Stimulated activated CD8-positive, alpha-beta memory T cell treated with anti-CD3 and anti-CD28 coated beads, Interleukin-7, amount 100 ng/mL, for 48 hours (primary cell): ENCODE measurements at places on chromosomes 16 and 17.

- no peak for DNase-seq
These were observed 68.6 kb downstream of the SEC14L1 start for GRCh38 chr17:77209330-77209748.

GRCh38 chr16:53743149-53743566, 39.2 kb downstream of the FTO start:
- DNase-seq, result no peak

DNA sequence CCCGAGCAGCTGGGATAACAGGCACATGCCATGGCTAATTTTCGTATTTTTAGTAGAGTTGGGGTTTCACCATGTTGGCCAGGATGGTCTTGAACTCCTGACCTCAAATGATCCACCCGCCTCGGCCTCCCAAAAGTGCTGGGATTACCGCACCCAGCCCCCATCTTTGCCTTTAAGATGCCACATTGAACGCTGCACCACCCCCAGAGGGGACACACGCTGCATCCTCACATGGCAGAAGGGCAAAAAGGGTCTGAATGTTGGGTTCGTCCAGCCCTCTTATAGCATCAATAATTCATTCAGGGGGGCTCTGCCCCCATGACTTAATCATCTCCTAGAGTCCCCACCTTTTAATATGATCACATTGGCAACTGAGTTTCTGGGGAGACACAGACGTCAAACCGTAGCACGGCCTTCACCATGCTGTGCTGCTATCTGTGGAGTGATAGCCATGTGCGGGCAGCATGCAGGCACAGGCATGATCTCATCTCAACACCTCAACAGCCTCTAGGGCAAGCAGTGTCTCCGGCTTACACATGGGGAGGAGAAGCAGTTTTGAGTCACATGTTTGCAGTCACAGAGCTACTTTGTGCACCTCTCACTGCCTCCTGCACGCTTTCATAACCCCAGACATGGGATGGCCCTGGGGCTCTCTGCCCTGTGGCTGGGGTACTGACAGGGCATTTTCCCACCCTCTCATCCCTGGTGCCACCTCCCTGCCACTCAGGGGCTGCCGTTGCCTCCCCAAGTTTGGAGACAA, 30.0 kb downstream of the IL21R start:
- DNase-seq, result no peak

GRCh38 chr17:1315891-1316403, 36.5 kb downstream of the TRARG1 start:
- no peak for DNase-seq

DNA sequence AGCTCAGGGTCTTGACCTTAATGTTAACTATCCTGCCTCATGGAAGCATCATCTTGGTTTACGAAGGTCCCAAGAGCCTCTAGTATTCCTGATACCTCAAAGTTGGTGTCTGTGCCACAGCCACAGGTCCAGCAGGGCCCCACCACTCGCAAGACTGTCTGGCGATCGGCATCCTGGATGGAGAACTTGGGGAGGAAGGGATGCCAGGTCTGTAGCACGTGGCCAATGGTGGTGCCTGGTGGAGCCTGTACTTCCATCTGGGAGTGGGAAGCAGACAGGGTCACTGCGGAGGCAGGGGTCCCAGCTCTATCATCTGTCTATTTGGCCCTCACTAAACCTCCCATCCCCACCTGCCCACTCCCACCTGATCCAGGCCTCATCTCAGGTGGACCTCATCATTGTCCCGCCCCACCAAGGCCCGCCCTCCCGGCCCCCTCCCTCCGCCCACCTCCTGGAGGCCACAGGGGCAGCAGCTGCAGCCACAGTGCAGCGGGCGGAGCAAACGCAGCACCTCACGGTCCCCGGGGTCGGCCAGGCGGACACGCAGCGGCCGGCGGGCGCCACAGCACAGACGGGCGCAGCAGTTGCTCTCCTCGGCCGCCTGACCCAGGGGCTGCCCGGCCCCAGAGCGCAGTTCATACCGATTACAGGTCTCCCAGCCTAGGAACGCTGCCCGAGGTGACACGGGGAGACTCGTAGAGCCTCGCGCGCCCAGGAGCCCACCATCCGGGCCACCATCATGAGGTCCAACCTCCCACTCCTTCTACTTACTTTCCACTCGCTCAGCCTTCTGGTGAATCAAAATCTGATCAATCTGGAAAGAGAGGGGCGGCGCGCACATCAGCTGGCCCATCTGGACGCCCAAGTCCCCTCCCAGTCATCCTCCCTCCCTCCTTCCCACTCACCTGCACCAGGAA, 1.4 kb downstream of the PLSCR3 start:
- DNase-seq, result no peak

- no peak for DNase-seq
These were observed 664.0 kb upstream of the EEF2KMT start for GRCh38 chr16:5761592-5761991.

- DNase-seq, result no peak
These were observed 73.3 kb downstream of the IRX5 start for GRCh38 chr16:55003916-55004315.

- no peak for DNase-seq
These were observed 14.6 kb downstream of the COL1A1 start for GRCh38 chr17:50186661-50187393.

DNA sequence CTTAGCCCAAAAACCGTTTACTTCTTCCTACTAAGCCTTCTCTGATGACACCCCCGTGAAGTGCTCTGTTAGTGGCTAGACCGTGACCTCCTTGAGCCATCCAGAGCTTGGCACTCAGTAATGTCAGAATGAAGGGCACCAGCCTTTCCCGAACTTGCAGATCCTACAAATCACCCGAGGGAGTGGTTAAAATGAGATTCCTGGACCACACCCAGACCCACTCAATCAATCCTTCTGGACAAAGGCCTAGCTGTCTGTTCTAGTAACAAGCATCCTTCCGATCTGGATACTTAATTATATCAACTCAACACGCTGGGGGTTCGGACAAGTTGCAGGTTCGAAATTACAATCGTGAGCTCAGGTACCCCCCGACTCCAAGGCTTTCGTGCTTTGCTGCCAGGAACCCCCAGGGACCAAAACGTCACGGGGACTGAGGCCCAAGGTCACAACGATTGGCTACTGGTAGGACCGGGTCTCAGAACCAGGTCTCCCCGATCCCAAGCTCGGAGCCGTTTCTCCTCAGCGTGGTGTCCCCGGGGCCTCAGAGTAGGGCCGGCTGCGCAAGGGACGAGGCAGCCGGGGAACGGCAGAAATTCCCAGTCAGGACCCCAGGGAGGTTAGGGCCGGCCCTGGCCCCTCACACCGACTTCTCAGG, 527 bp downstream of the CIAPIN1 start:
- DNase-seq, result no peak

DNA sequence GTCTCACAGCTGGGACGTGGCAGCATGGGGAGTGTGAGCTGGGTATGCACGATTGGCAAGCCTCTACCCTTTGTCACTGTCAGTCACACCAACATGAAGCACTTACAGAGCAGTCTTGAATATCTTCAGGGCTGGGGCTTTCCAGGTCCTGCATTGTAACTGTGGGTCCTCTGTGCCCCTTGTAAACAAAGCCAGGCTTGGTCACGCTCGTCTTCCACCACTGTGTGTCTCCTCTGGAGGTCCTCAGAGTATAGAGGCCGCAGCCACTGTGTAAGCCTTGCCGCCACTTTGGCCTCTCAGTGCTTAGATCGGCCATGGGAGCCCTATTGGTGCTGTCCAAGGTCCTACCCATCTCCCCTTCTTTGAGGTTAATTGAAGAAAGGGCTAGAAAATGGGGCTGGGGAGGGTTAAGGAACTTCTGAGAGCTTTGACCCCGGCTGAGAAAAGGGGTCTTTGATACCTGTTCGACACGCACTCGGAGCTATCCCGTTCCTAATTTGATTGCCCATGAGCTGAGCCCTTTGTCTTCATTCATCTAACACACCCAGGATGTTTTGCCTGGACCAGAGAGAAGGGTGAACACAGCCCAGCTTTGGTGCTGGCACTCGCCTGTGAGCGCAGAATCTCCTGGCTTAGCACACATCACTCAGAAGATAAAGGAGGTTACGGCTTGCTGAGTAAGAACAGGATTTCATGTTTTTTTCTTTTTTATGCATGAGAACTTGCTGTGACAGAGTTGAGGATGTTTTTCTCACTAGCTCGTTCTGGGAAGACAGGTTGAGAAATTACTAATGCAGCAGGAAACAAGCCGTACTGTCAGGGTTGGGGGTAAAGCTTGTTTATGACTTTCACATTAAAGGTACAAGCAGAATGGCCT, 267.9 kb downstream of the CPPED1 start:
- peak; percentile 43 for DNase-seq

DNA sequence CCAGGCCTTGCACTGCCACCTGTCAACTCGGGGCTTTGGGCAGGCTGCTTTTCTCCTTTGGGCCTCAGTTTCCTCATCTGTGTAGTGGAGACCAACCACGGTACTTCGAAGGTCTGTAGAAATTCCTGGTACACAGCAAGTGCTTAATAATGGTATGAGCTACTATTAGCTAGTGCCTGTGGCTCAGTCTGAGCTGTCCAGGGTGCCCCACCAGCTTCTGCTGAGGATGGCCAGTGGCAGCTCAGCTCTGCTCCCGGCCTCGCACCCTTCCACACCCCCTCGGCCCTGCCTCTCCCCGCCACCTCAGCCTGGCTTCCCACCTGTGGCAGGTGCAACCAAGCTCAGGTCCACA, 26.2 kb upstream of the PLCG2 start:
- DNase-seq, result no peak

DNA sequence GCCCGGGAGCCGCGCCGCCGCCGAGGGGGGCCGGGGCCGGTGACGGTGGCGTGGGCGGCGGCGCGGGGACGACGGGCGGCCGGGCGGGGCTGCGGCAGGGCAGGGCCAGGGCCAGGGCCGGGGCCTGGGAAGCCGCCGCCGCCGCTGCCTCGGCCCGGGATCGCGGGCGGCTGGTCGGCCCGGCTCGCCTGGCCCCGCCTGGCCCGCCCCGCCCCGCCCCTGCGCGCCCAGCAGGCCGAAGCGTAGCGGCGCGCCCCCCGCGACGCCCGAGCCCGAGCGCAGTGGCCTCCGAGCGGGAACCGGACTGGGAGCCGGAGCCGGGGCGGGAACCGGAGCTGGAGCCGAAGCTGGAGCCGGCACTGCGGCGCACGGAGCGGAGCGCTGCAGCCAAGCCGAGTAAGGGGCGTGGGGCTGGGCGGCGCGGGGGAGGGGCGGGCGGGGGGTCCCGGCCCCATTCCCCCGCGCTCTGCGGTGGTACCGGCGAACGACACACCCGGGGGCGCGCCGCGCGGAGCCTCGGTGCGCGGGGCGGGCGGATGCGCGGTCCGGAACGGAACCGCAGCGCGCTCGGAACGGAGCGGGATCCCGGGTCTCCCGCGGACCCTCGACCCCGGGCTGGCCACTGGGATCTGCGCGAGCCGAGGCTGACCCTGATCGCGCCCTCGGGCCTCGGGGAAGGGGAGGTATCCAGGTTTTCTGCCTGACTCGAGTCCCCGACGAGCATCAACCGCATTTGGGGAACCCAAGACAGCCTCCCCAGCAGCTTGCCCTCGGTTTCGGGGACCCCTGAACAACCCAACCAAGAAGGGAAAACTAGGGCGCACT, at the start of gene BEAN1:
BEAN1 (plus strand) TSS at position 260 of the 825 bp plus-strand sequence. CDS start 10,382 bp downstream, outside the sequence.
- no peak for DNase-seq

DNA sequence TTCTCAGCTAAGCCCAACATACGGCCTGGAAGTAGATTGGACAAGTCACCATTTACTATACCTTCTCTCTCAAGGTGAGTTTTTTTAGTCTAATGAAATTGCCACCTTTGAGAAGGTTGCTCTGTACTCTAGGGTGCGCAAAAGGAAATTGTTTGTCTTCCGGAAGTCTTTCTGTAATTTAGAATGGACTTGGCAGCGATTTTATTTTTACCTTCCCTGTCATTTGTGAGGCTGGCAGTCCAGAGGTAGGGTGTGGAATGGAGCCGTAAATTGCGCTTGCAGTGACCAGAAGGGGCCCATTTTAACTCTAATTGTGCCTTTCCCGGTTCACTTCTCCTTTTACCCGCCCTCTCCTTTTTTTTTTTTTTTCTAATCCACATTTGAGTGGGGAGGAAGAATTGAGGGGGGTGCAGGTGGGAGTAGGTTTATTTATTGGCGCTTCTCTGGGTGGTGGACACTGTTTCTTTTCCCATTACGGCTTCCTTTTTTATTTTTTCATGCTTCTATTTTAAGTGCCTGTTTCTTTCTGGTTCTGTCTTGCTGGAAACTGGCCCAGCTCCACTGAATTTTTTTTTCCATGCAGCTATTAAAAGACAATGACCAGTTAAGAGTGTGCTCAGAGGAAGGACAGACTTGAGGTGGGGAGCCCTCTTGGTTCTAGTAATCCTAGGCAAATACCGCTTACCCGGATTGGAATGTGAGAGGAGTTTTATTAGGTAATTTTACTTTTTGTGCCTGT, 89.7 kb upstream of the CLEC18A start:
- DNase-seq, result no peak

GRCh38 chr17:10879190-10879836, 41.4 kb upstream of the PIRT start:
- DNase-seq, result no peak

- DNase-seq, result no peak
These were observed 19.4 kb downstream of the CMTM4 start for GRCh38 chr16:66677179-66677578.

DNA sequence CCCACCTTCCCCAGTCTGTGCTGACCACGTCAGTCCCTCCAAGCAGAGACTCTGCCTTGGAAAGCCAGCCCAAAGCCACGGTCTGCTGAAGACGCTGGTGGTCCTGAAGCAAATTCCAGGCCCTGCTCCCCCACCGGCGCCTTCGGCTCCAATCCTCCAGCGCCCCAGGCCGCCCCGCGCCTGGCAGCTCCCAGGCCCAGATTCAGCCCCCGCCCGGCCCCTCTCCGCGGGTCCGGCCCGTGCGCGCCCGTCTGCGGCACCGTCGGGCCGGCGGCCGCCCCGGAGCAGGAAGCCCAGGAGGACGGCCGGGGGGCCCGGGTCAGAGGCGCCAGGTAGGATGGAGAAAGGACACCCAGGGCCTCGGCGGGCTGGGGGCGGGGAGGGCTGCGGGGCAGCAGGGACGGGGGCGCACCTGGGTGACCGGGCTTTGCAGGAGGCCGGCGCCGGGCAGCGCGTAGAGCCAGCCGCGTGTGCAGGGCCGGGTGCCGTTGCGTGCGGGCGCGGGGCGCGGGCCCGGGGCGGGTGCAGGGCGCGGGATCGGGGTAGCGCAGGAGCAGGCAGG, 594 bp upstream of the SLC22A31 start:
- no peak for DNase-seq

GRCh38 chr17:80917716-80918560, 73.7 kb upstream of the CHMP6 start:
- no peak for DNase-seq

DNA sequence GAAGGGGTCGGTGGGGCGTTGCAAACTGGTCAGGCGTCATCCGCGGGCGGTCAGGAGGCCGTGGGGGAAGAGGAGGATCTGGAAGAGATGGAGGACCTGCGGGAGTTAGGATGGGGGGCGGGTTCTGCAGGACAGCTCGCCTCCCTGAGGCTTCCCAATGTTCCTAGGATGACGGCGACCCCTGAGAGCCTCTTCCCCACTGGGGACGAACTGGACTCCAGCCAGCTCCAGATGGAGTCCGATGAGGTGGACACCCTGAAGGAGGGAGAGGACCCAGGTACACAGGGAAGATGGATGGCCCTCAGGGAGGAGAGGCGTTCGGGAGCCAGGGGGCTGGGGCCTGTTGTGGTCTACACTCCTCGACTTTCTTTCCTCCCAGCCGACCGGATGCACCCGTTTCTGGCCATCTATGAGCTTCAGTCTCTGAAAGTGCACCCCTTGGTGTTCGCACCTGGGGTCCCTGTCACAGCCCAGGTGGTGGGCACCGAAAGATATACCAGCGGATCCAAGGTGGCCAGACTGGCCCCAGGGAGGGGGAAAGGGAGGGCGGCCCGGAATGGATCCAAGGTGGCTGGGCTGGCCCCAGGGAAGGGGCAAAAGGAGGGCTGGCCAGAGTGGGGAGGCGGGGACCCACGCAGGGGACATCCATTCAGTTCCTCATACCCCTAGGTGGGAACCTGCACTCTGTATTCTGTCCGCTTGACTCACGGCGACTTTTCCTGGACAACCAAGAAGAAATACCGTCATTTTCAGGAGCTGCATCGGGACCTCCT, 839 bp downstream of the PLD2 start:
- no peak for DNase-seq
